ENCODE measurements at places on chromosomes 11 and 22.

DNA sequence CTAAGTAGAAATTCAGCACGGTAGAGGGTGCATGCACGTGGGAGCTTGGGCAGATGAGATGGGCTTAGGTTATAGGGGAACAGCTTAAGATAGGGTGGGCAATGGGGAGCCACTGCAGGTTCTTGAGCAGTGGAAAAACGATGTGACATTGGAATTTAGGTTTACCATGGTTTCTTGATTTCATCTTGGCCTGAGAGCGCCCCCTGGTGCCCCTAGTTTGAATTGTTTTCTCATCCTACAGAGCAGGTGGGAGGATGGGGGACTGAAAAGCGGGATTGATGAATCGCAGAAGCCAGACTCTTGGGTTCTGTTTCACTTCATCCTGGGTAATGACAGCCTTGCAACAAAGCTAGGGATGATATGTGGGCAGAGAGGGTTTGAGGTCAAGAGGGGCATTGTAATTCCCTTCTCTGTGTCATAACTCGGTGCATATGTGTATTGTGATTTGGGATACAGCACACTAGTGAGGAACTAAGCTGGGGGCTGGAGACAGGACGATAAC lies 6.7 kb upstream of the MCAM start:
- peak; percentile 34 for DNase-seq

DNA sequence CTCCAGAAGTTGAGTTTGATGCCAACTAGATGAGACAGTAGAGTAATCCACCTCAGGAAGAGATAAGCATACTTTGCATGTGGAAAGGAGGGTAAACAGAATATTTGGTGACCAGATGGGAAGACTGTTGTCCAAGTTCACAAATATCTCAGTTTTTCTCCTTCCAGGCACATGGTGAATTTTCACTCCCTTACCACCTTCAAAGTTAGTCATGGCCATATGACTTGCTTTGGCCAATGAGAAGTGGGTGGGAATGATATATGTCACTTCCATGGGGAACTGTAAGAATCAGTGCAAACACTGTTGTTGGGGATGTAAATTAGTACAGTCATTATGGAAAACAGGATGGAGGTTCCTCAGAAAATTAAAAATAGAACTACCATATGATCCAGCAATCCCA lies 105.8 kb downstream of the SPATA19 start:
- no peak for DNase-seq

DNA sequence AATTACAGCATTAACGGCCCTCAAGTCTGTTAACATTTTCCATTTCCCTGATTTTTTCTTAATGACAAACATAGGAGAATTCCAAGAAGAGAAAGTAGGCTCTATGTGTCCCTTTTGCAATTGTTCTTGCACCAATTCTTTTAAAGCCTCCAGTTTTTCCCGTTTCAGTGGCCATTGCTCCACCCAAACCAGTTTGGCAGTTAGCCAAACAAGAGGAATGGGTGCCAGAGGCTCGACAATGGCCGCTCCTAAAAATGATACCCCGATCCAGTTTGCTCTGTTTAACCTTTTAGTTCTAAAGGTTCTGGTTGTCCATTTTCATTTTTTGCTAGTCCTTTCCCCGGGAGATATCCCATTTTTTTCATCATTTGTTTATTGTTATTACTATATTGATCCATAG lies 6.7 kb upstream of the DNAJB13 start:
- DNase-seq: no peak

DNA sequence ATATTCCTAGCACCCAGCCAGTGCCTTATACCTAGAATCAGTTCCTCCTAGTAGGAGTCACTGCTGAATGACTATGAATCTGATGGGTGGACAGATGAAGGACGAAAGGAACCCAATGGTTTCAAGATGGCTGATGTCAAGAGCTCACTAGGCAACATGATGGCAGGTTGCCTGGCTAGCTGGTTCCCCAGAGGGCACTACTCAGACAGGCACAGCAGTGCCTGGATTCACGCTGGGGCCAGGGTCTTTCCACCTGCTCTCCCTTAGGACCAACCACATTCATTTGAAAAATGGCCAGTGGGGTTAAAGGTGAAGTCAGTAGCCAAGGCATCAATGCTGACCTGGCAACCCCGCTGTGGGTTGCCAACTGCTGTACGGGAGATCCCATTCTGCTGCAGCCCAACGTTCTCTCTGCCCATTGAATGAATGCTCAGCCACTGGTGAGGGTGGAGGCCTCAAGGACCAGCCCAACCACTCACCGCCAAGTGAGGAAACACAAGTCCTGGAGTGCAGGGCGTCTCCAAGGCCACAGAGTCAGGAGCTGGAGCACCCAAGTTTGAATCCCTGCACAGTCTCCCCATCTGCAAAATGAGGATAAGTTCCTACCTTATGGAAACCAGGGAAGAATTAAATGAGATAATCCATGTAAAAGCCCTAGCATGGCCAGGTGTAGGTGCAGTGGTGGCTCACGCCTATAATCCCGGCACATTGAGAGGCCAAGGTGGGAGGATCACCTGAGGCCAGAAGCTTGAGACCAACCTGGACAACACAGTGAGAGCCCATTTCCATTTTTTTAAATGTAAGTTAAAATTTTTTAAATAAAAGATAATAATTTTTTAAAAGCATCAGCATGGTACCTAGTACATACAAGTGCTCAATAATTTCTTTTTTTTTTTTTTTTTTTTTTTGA lies 12.4 kb downstream of the MYH9 start:
- no peak for DNase-seq

DNA sequence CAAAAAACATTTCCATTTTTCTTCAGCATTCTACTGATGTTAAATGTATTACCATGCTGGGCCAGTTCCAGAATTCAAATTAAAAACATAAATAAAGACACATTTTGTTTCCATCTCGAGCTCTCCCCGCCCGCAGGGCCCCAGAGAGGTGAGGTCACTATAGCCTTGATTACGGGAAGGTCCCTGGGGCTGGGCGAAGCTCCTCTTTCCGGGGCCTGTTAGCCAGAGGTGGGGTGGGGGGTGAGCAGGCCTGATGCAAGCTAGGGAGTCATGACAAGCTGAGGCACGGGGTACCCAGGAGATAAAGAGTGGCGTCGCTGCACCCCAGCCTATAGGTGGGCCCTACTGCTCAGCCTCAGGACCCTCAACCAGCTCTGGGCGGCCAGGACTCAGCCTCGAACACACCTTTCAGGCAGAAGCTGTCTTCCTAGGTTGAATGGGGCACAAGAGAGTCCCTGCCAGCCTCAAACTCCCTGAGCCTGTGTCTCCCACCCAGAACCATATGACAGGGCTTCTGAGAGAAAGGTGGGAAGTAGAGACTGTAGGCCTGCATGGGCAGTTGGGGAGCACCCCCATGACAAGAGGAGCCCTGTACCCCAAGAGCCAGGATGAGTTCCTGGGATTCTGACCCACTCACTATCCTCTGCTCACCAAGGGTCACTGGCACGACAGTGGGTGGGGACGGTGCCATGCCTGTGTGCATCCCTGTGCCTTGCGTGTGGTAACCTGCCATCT lies 34.8 kb downstream of the KCNQ1OT1 start:
- no peak for DNase-seq

- no peak for DNase-seq
Observed at GRCh38 chr11:5541427-5541826, 6.9 kb downstream of the OR52H1 start.

DNA sequence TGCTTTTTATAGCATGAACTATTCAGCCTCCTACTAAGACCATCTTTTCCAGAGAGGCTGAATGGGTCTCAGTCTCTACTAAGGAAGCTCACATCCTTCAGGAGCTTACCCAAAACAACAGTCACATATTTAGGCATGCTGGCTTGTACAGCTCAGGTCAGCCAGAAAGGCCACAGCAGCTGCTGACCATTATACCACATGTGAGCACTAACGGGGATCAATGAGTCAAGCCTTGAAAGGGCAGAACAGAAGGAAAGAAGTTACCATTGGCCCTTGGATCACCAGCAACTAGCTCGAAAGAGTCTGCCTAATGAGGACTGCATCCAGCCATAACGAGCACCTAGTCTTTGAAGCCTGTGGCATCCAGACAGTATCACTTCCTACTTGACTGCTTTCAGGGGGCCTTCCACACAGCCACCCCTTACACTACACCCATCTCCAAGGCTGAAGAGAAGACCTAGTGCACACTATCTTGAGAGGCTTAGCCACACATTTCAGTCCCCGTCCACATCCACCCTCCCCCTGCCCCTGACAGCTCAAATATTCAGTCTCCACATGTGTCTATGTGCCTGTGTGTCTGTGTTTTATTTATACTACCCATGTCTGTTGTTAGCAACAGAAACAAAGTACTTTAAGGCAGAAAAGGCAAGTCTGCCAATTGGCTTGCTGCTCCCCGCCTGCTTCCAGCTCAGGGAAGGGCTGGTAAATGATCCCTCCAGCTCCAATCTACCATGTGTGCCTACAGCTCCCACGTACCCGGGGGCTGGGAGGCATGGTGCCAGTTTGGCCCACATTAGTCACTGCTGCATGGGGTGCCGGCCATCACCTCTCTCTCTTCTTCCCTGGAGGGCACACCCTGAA lies 95.5 kb downstream of the RPL27A start:
- no peak for DNase-seq

DNA sequence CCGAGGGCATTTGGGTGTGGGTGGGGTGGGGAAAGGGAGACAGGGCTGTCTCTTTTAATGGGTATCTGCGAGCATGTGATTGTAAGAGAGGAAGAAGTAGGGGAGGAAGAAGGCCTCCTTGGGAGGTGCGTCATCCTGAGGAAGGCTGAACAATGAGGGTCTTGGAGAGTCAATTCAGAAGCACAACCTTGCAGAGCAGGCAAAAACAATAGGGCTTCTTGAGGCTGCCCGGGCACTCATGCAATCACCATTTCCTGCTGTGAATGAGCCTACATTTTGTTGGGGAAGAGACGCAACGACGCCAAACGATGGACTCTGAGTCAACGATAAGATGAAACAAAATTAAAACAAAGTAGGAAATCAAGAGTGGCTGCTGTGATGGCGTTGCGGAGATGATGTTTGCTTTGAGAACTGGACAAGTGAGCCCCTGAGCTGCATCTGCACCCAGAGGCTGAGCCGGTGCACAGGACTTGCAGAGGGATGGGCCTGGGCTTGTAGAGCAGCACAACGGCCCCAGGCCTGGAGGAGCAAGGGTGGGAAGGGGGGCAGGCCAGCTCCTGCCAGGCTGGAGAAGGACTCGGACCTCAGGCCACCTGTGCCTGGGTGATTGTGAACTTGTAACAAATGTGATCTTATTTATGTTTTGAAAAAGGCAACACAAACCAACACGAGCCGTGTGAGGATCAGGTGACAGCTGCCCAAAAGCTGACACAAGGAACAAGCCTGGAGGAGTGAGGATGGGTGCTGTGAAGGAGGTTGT lies 92.3 kb upstream of the B3GAT1 start:
- no peak for DNase-seq

DNA sequence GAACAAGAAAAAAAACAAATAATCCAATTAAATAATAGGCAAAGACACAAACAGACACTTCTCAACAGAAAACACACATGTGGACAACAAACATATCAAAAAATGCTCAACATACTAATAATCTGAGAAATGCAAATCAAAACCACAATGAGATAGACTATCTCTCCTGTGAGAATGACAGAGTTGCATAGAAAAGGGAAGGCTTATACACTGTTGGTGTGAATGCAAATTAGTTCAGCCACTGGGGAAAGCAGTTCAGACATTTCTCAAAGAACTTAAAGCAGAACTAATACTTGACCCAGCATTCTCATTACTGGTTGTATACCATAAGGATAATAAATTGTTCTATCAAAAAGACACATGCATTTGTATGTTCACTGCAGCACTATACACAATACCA lies 637.8 kb upstream of the LUZP2 start:
- no peak for DNase-seq

DNA sequence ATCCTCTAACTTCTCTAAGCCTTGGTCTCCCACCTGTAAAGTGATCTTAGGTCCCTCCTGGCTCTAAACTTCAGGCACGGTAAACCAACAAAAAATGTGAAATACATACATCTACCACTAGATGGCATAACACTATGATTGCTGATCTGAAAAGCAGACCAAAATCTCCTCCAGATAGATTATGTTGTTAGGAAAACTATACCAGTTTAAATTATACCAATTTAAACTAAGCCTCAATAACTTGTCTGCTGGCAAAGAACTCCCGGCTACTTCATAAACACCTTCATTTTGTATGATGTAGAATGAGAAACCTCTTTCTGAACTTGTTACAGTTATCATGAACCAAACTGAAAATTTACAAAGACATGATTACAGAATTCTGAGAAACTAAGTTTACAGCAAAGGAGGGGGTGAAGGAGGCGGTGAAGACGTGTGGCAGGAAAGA lies 85.9 kb downstream of the SBF2 start:
- DNase-seq: peak; percentile 7

DNA sequence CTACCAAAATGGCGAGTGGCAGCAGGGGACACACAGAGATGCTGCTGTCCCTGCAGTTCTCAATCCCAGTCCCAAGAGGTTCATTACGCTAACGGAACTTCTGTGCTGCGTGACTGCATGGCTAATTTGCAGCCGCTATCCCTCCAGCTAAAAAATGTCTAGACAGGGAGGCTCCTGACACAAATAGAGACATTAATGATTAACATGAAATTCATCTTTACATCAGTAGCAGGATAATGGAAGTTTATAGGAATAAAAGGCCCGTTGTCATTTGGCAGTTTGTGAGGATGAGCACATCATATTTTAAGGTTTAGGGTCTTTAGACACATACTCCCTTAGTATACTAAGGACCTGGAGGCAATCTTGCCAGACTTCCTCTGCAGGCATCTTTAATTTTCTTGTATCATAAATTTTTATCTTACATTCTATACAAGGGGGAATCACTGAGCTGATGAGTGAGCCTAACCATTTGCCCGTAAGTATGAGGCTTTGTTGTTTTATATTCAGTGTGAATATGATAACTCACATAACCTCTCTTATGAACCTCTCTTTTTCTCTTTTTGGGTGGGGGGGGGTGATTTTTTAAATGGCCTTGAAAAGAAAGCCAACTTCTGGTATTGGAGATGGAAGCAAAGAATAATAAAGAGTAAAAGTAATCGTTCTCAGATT lies 99.8 kb upstream of the OR9G4 start:
- DNase-seq: no peak

GRCh38 chr22:30250039-30250565 lies 3.5 kb upstream of the LIF start:
- no peak for DNase-seq

- DNase-seq: no peak
Observed at GRCh38 chr11:67043572-67044349, 12.9 kb upstream of the RHOD start.
